CD4-positive, alpha-beta T cell (primary cell): ENCODE measurements at places on chromosomes 4 and X.

DNA sequence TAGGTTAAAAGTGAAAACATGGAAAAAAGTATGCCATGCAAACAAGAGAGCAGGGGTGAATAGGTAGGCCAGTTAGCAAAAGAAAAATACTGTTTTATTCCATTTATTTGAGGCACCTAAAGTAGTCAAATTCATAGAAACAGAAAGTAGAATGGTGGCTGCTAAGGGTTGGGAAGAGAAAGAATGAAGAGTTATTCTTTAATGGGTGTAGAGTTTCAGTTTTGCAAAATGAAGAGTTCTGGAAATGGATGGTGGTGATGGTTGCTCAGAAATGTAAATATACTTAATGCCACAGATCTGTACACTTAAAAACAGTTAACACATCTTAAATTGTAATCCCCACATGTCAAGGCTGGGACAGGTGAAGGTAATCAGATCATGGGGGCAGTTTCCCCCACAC is 29.7 kb downstream of the PARM1 start:
- DNase-seq = no peak

DNA sequence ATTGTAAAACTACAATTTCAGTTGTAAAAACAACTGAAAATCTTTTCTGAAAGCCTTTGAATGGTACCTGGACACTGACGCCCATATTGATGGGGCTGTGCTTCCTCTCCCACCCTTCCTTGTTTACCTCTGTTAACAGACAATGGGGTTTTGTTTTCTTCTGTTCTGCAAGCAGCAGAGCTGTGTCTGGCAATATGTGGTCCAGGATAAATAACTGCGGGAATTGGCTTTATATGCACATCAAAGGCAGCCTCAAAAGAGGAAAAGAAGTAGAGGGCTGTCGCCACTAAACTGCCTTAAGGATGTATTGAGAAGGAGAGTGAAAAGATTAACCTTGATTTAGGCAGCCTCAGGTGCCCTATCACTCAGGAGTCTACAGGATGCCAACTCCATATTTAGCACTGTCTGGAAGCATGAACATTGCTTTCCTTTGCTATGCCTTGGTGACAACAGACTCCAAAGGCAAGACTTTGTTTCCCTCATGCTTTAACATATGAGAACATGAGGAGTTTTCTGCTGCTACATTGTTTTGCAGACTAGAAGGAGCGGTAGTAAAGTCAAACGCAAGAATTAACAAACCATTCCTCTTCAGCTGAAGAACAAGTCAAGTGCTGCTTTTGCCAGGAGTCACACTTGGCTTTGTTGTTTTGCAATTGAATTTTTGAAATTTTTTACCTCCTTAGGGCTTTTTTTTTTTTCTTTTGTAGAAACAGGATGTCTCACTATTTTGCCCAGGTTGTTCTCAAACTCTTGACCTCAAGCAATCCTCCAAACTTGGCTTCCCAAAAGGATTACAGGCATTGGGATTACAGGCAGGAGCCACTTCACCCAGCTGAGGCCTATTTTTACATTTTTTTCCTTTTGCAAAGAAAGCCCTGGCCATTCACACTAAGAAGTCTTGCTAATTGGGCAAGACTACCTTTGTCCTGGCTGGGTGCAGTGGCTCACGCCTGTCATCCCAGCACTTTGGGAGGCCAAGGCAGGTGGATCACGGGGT is 3.0 kb downstream of the IL21 start:
- no peak for DNase-seq

GRCh38 chrX:138690591-138690990 is 20.9 kb downstream of the FGF13 start:
- no peak for DNase-seq

GRCh38 chrX:31508338-31508737 is 436.5 kb upstream of the FTHL17 start:
- no peak for DNase-seq

DNA sequence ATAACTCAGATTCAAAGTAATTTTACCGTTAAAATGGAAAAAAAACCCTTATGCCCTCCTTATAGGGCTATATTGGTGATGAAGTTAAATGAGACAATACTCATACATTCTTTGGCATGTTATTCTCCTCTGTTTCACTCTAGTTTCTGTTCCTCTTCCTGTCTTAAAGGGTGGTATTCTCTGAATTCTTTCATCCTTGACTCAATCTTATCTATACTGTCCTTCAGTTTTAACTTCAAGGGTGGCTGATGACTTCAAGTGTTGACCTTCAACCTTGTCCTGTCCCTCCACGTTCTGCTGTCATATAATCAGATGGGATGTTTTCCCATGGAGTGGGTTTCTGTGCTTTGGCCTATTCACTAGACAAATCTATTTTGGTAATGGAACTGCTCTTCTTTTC is 44.0 kb downstream of the ZNF518B start:
- no peak for DNase-seq

DNA sequence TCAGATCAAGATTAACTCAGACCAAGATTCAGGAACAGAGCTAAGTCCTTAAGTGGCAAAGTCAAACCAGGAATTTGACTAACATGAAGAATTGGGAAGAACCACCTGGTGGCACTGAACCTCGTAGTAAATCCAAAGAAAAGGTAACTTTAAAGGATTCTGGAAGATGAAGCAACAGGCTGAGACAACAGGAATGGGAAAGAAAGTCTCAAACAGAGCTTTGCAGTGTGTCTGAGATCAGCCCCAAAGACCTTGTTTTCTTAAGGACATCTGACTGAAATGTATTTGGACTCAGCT is 126.1 kb downstream of the ASB9 start:
- DNase-seq = no peak

DNA sequence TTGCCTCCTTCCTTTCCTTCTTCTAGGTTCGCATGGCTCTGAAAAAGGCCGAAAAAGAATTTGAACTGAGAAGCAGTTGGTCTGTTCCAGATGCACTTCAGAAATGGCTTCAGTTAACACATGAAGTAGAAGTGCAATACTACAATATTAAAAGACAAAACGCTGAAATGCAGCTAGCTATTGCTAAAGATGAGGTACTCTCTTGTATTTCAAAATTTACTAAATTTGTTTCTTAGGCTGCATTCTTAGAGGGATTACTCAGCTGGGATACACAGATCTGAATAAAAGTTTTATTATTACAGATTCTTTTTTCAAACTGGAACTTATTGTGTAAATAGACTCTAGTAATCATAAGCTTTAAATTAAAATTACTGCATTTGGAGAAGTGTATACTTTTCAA is 146.9 kb downstream of the STIM2 start:
- no peak for DNase-seq

DNA sequence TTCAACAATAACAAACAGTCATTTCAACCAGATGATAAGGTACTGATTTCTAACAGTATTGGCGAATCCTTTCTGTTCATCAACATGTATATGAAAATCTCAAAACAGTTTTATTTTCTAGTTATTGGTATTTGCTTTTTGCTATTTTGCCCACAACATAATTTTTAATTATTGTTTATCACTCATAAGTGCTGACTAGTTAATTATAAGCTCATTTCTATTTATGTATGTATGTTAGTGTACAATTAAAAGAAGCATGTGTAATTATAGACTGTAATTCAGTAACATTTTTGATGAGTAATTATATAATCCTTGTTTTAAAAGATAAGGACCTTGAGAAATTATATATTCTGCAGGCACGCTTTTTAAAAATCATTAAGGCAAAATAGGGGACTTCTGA is 67.2 kb upstream of the NPNT start:
- no peak for DNase-seq

DNA sequence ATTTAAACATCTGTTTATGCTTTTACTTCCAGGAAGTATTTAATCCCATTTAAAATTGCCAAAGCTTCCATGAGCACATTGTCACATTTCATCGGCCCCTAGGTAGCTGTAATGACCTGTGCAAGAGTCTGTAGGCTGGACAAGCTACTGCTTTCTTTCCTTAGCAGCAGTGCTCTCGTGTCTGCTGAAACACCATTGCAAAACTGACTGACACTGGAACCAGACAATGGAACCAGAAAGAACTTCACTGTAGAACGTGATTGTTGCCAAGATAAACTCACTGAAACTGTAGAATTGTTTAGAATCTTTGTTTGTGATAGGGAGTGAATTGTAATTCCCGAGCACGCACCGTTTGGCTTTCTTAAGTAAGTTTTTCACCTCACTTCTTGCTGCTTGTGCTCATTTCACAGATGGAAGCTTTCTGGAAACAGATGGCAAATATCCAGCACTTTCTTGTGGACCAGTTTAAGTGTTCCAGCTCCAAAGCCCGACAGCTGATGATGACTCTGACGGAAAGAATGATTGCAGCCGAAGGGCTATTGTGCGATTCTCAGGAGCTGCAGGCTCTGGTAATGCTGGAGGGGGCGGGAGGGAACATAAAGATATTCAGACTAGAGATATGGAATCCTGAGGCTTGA is 36.9 kb downstream of the EVC start:
- DNase-seq = no peak

GRCh38 chrX:123884809-123885408 is 25.1 kb downstream of the XIAP start:
- no peak for DNase-seq

DNA sequence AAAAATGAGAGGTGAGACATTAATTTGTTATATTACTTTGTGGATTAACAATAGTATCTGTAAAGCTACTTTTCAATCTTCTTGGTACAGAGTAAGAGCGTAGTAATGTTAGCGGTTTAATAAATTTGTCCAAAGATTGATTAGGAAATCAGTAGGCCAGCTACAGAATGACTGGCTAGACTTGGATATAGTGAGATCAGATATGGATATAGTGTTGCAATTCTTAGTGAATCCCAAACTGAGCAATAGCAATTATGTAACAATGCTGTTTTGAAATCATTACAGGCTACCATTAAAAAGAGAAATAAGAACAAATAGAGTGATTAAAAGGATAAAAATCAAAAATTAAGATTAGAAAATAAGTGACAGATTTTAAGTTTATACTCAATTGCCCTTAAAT is 847 bp upstream of the UGT2A2 start:
- DNase-seq = no peak

DNA sequence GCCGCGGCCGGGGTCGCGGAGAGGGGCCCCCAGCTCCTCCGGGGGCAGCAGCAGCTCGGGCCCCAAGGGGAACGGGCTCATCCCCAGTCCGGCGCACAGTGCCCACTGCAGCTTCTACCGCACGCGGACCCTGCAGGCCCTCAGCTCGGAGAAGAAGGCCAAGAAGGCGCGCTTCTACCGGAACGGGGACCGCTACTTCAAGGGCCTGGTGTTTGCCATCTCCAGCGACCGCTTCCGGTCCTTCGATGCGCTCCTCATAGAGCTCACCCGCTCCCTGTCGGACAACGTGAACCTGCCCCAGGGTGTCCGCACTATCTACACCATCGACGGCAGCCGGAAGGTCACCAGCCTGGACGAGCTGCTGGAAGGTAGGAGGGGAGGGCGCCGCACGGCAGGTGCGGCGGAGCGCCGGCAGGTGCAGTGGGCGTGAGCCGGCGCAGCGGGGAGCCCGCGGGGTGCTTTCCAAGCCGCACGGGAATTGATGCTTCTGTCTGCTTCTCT is 886 bp downstream of the DCLK2 start:
- DNase-seq = no peak

DNA sequence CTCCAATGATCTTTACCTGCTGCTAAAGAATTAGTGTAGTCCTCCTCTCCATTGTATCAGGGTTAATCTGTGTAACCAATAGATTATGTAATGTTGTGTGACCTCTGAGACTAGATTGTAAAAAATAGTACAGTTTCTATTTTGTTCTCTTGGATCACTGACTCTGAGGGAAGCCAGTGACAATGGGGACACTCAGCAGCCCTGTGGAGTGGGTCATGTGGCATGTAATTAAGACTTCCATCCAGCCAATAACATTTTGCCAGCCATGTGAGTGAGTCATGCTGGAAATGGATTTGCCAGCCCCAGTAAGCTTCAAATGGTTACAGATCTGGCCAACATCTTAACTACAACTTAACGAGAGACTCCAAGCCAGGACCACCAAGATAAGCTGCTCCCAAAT is 332.3 kb downstream of the PTTG2 start:
- no peak for DNase-seq

DNA sequence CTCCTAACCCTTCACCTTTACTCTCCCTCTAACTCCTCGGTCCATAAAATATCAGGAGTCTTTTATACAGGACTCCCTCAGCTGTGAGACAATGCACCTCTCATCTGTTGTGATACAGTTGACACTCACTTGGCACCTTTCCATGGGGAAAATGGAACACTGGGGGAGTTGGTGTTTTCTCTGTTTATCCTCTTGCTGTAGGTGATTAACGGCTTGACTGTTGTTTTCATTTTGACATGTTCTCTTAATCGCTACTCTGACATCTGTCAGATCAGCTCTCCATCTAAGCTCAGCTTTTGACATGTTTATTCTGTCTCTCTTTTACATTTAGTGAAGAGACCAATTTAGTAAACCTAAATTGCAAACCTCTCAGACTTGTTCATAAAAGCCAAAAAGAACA is 604.8 kb downstream of the TRAM1L1 start:
- no peak for DNase-seq

DNA sequence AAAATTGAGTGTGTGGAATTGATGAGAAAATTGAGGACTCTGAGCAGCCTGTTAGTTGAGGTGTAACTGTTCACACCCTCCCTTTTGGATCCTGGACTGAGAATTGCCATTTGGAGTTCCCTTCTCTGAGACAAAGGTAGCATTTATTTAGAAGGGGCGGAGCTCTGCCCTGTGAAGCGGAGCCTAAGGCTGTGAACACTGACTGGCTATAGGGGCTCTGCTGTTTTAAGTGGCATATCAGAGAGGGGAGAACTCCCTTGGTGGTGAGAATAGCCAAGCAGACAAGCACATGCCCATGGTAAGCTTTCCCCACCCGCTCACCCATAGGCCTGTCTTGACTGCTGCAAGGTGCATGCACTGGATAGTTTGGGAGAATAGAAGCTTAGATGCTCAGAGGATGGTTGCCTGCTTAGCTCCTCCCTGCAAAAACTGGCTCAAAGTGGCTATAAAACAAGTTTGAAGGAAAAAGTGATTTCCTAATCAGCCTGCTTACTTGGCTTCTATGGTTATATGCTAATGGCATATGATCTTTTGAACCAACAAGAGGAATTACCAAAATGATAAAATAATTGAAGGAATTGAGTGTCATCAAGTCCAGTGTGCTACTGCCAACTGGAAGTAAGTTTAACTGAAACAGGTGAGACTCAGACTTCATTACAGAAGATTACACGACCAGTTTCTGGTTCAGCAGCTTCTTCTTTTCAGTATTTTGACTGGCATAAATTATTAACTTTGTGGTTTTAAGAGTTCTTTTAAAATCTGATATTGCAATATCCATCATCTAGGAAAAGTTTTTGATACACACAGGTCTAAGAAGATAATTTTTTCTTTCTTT is 108.4 kb downstream of the AFF1 start:
- no peak for DNase-seq

GRCh38 chr4:13626492-13627177 is 890 bp downstream of the BOD1L1 start:
- no peak for DNase-seq

GRCh38 chr4:87375719-87376291 is 15.2 kb downstream of the HSD17B11 start:
- no peak for DNase-seq

DNA sequence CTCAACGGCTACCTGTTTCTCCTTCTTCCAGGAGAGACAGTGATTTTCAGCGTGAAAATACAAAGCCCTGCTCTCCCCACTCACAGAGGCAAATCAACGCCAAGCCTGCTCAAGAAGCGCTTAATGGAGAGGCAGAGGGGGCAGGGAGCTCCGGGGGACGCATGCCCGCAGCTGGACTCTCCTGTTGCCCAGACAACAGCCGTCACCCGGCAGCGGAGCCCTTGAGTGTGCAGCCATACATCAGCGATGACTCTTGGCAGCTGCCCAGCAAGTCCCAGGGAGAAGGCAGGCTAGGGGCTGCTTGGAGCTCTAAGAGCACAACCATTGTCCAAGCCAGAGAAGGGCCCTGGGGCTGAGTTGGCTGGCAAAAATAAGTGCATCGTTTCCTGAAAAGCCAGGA is 71.0 kb upstream of the AFAP1 start:
- DNase-seq = no peak
